Fibroblast of skin of back (primary cell): ENCODE measurements at places on chromosomes 1 and 21.

GRCh38 chr1:12709696-12710095 lies 6.2 kb upstream of the AADACL3 start:
- peak; percentile 84 for DNase-seq

DNA sequence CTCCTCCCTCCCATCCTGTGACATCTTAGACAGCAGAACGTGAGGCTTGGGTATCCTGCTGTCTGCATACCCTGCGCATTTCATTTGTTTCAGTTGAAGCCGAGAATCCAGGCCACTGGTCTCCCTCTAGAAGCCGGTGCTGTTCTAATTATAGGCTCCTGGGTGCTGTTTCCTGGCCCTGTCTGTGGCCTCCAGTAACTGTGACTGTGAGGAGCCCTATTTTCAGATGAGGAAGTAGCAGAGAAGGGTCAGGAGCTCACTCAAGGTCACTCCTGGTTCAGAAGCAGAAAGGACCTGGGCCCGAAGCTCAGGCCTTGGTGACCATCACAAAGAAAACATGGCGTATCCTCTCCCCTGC lies 24.0 kb downstream of the COQ8A start:
- no peak for DNase-seq

- DNase-seq = no peak
Measured at GRCh38 chr1:85062425-85063026, 14.2 kb upstream of the MCOLN3 start.

- DNase-seq = peak; percentile 61
Measured at GRCh38 chr1:214492401-214493075, 58.9 kb downstream of the PTPN14 start.

DNA sequence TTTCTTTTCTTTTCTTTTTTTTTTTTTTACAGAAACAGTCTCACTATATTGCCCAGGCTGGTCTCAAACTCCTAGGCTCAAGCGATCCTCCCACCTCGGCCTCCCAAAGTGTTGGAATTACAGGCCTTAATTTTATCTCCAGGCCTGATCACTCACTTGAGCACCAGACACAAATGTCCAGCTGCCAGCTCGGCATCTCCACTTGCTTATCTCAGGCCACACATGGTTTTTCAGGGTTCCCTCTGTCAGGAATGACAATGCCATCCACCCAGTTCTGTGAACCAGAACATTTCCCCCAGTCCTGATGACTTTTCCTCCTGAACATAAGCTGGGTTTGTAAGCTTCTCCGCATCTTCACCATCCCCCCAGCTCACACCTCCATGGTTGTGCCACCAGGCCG lies 44.6 kb upstream of the ZNF281 start:
- no peak for DNase-seq

GRCh38 chr21:34850166-34850690 lies 181.4 kb downstream of the CLIC6 start:
- DNase-seq = no peak

DNA sequence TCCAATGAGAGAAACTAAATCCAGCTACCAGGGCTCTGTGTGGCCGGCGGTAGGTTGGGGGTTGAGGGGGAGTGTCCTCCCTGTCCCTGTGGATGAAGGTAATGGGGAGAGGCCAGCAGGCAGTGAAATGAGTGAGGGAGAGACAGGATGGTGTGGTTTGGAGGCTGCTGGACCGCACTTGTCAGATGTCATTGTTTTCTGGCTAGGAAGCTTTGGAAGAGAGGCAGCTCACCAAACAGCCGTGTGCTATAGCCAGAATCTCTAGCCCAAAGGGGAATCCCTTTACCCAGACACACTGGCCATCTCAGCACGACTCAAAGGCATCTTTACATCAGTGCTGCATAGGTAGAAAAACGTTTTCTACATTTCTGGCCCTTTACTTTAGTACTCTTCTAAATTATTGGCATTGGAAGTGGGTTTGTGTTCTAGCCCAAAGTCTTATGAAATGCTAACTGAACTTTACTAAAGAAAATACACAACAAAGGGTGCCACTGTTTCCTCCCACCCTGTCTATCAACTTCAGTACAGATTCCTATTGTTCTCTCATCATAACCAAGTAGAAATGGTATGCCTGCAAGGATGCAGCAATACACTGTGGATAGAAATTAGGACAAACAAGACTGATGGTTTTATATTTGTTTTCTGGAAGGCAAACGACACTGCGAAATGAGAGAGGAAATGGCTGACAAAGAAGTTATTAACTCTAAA lies 95.9 kb upstream of the COA6 start:
- no peak for DNase-seq

- peak; percentile 67 for DNase-seq
Measured at GRCh38 chr1:109392788-109393616, 4.7 kb downstream of the SORT1 start.

- DNase-seq = no peak
Measured at GRCh38 chr1:45084562-45084961, 72.5 kb downstream of the UROD start.

DNA sequence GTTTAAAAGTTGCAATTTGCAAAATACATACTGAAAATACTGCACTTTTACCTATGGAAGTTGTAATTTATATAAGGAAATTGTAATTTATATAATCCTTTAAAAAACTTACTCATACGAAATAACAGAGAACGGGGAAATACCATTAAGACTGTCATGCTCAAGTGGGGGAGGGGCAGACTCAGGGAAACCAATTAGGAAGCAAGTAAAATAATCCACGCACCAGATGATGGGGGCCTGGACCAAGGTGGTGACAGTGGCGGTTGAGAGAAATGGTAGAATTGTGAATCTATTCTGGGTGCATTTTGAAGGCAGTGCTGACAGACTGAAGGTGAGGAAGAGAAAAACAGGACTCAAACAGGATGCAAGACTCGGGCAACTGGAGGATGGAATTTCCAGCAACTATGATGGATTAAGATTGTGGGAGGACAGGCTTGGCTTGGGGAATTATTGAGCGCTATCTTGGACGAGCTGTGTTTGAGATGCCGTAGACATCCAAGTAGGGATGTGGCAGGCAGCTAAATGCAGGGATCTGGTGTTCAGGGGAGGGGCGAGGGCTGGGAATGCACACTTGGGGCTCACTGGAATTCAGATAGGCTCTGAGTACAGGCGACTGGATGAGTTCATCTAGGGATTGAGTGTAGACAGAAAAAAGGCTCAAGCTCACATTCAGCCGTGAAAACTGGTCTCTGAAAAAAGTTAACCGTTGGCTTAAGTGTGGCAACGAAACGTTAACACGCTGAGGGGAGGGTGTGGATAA lies 977 bp downstream of the LCA5L start:
- peak; percentile 79 for DNase-seq

- no peak for DNase-seq
Measured at GRCh38 chr1:233373226-233373625, 45.7 kb downstream of the MAP3K21 start.

- DNase-seq = peak; percentile 59
Measured at GRCh38 chr1:61588736-61589672, 135.9 kb downstream of the TM2D1 start.
